ENCODE measurements at places on chromosomes 16 and 17. TPM values are rescaled to one million over a fixed set of nuclear protein-coding genes. Genes with fewer than 3 reads are reported as not detected.

CDRT15 gene
- total RNA-seq: not detected

KCNJ2 gene
- 0.64 TPM for total RNA-seq

AIPL1 gene
- not detected for total RNA-seq

IL34 gene
- 1.7 TPM for total RNA-seq

SLC25A10 gene
- 14.2 TPM for total RNA-seq

SEC14L5 gene
- not detected for total RNA-seq

KRT38 gene
- total RNA-seq: under 0.01 TPM

DNA sequence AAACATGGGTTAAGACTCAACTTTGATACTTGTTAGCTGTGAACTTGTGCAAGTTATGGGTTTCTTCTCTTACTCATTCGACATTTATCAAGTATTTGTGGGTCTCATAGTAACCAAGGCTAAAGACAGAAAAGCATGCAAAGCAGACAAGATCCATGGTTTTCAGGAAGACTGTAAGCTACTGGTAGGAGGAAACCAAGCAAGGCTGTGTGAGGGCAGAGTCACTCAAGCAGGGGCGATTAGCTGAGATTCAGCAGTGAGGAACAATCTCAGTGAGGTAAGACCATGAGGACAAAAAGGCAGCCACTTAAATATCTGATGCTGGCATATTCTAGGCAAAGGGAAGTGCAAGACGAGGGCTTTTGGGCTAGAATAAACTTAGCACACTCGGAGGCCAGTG, 29.5 kb downstream of the MBTD1 start:
- no peak for DNase-seq

DNA sequence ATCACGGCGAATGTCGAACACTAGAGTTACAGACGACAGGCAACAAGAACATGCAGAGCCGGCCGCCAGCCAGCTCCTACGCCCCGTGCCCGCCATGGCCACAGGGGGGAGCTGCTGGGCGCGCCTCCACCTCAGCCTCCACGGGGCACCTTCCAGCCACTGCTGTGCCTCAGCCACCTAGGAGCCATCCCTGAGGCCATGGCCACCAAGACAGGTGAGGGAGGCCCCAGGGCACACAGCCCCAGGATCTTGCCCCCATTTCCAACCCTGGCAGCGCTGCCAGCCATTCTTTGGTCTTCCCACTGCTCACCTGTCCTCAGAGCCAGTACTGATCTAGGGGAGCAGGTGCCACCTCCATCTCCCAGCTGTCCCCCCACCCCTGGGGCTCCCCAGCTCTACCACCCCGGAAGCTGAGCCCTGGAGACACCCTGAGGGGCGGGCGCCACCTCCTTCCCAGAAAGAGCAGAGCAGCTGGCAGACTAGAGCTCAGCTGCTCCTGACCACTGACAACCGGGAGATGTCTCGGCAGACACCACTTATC, 11.8 kb downstream of the GNPTG start:
- DNase-seq: peak; percentile 37

- peak; percentile 57 for DNase-seq
Measured at GRCh38 chr16:3094289-3095027, 4.6 kb downstream of the ZSCAN10 start.

- DNase-seq: no peak
Measured at GRCh38 chr16:72409423-72409822, 237.5 kb upstream of the PMFBP1 start.

GRCh38 chr17:77556383-77557061, 402.0 kb upstream of the TNRC6C start:
- DNase-seq: no peak

DNA sequence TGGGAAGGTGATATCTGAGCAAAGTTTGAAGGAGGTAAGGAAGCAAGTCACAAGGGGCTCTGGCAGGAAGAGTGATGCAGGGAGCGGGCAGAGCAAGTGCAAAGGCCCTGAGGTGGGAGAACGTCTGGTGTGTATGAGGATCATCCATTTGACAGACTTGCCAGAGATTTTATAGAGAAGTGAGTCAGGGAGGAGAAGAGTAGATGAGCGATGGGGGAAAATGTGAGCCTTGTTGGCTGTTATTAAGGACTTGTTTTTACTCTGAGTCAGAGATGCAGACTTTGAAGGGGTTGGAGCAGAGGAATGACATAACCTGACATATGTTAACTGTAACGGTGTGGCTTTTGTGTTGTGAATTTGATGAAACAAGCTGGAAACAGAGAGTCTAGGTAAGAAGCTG, 3.5 kb upstream of the CLEC10A start:
- no peak for DNase-seq

DNA sequence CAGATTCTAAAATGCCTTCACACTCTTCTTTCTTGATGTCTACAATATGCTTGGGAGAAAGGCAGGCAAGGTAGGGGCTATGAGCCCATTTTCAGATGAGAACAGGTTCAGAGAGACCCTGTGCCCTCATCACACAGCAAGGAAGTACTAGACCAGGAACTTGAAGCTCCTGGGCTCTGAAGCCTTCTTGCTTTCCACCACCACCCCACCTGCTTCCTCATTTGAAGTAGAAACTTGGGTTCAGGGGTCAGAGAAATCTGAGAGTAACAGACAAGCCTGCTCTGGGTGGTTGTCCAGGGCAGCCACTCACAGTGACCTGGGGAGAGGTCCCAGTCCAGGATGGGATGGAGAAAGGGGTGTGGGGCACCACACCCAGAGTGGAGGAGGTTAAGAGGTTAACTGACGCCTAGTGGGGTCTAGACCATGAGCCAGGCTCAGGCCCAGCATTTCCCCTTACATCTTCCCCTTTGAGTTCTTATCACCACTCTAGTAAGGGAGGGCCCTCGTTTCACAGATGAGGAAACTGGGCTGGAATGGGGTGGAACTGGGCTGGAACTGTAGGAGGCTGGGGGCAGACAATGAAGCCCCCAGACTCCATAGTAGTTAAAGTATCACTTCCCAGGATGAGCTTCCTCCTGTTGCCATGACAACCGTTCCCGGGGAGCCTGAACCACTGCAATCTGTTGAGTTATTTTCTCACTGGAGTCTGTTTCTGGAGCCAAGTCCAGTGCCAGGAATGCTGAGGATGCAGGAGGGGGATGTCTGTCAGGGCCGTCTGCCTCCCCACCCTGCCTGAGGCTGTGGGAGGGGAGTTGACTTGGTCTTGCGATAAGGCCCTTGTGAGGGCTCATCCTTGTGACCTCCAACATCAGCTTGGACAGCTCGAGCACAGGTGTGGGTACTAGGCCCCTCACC, 16.2 kb upstream of the PHF12 start:
- DNase-seq: no peak

- DNase-seq: no peak
Measured at GRCh38 chr17:48161127-48161905, 53.8 kb downstream of the SNX11 start.

GRCh38 chr16:53428681-53429080, 5.6 kb upstream of the RBL2 start:
- no peak for DNase-seq

DNA sequence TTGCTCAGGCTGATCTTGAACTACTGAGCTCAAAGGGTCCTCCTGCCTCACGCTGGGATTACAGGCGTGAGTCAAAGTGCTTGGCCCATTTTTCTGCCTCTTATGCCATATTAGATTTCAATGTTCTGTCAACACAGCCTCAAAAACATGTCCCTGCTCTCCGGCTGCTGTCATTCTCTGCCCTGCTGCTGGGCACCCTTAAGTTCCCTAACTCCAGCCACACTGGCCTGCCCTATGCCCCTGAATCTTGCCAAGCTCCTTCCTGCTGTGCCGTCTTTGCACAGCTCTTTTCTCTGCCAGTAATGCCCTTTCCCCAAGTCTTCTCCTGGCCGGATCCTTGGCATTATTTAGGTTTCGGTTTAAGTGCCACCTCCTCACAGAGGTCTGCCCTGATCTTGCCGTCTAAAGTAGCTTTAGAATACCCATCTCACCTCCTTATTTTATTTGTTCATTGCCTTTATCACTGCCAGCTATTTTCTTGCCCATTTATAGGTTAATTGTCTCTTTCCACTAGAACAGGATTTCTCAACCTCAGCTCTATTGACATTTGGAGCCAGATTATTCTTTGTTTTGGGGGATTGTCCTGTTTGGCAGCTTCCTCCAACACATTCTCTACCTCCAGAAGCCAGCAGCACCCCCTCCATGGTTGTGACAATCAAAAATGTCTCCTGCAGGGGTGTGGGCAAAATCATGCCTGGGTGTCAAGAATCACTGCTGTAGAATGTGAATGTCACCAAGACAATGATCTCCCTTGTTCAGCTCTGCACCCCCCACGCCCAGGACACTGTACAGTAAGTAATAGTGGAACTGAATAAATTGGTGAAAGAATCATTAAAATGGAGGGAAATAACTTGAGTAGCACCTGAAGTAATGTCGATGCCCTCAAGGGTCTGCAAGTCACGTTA, 168.2 kb downstream of the CYLD start:
- no peak for DNase-seq

DNA sequence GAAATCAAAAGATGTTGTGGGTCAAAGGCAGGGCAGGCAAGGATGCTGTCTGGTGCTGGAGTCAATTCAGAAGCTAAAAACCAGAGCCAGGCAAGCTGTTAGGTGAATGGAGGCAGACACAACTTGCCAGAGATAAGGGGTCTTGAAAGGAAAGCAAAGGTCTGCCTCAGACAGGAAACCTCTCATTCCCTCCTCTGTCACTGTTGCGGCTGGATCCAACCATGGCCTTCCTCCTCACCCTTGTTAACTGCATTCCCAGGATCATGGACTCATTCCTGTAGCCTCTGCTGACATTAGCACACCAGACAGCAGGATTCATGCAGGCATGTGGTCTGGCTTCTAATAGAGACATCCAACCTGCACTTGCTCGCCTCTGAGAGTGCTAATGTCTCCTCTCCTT, 186.7 kb upstream of the HS3ST3A1 start:
- DNase-seq: peak; percentile 17

DNA sequence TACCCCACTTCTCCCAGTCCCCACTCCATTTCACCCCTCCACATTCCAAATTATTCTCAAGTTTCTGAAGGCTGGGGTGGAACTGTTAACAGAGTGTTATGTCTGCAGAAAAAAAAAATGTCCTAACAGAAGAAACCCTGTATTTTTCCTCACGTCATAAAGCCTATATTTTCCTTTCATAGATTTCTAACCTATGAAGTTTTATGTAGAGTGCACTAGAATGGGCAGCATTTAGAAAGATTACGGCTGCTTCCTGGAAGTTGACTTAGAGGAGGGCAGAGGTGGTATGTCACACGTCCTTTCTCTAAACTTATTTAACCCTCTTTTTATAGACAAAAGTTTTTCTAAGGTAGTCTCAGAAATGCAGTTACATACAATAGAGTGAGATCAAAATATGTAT, 139.8 kb upstream of the TOM1L1 start:
- no peak for DNase-seq

DNA sequence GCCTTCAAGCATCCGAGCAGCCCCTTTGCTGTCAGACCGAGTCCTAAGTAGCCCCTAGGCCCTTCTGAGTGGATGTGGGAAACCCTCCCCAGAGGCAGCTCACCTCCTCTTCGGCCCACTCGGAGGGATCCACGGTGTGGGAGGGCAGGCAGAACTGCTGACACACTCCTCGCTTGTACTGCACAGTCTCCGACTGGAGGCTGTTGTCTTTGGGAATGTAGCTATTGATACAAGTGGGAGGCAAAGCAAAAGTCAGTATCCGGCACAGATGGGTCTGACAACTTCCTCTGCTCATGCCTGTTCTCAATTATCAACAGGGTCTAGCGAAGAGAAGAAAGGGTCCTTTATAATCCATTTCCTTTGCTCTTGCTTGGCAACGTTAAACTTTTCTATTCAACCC, 25.9 kb upstream of the FOXJ1 start:
- DNase-seq: no peak
